Stimulated activated CD8-positive, alpha-beta memory T cell treated with anti-CD3 and anti-CD28 coated beads, Interleukin-4, amount 100 ng/mL, for 48 hours (primary cell): ENCODE measurements at places on chromosomes 7 and 10.
A peak's percentile ranks its signal among the peaks of the same experiment; 100 is the strongest.

DNA sequence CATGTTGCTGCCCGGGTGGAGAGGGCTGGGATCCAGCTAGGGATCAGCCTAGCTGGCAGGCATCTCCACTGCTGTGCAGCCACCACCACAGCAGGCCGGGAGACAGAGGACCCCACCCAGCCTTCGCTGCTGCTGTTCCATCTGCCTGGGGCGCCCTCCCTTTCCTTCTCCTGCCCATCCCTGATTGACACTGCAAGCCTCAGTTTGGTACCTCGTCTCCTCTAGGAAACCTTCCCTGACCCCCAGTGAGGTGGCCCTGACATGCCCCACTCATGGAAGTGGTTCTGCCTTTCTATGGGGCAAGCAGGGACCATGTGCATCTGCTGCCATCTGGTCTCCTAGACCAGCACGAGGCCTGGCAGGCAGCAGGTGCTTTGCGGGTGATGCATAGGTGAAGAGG is 30.4 kb upstream of the DPYSL4 start:
- no peak for DNase-seq

DNA sequence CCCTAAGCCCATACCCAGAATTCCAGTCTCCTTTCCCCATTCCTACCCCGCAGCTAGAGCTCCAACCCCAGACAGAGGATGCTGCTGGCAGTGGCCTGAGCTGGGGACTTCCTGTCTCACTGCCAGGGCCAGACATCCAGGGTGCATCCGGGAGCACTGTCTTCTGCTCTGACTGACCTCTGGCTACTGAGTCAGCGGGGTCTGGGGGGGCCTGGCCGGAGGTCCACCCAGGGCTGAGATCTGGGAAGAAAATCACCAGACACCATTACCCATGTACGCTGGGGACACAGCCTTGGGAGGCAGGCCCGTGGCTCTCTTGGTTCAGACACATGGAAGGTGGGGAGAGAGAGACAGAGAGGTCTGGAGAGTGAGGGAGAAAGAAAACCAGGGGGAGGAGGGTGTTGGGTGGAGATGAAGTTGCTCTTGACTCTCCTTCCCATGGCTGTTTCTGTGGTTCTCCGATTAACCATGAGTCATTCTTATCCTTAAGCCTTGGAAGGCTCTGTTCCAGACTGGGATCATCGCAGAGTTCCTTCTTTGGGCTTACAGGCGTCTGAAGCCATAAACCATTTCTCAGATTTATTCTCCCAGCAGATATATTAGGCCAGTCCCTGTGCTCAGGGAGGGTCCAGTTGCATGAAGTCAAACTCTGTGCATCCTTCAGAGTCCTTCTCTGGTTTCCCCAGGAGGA is 23.6 kb downstream of the TSPAN15 start:
- no peak for DNase-seq

GRCh38 chr10:78028438-78029268 is 662 bp downstream of the POLR3A start:
- DNase-seq, result peak; percentile 41

DNA sequence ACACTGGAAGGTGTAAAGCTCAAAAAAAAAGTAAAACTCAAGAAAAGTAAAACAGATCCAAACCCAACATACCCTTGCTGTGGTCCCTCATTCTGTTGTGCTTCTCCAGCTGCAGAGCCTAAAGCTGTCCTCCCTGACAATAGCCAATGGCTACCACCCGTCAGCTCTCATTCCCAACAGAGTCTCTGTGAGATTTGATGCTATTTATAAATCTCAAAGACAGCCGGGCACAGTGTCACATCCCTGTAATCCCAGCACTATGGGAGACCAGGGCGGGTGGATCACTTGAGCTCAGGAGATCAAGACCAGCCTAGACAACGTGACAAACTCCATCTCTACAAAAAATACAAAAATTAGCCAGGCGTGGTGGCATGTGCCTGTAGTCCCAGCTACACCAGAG is 116.0 kb downstream of the KMT2E start:
- DNase-seq, result no peak

GRCh38 chr10:77478247-77478961 is 159.2 kb downstream of the KCNMA1 start:
- DNase-seq, result no peak

DNA sequence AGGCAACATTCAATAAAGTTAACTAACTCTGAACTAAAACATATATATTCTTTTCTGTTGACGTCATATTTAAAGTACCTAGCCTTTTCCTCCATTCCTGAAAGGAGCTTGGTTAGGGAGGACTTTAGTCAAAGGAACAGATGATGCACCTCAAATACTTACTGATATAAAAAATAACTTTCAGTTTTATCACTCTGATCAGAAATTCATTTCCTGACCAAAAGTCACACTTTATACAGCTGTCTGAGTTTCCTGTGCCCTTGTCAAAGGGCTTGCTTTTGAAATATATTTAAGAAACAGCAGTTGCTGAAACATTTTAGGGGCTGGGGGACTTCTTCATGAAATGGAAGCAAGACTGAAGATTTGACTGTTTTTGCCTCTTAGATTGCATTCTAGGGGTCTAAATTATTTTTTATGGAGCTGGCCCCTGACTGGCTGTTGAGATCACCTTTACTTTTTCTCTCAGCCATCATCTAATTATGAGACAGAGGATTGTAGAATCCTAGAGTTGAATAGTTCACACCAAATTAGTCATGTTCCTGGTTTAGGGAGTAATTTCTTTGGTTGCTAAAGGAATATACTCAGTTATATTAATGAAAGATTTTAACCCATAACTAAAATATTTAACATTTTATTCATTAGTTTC is 46.6 kb downstream of the GLCCI1 start:
- DNase-seq, result no peak

- DNase-seq, result peak; percentile 45
Observed at GRCh38 chr7:106462914-106463482, 178.2 kb upstream of the NAMPT start.

DNA sequence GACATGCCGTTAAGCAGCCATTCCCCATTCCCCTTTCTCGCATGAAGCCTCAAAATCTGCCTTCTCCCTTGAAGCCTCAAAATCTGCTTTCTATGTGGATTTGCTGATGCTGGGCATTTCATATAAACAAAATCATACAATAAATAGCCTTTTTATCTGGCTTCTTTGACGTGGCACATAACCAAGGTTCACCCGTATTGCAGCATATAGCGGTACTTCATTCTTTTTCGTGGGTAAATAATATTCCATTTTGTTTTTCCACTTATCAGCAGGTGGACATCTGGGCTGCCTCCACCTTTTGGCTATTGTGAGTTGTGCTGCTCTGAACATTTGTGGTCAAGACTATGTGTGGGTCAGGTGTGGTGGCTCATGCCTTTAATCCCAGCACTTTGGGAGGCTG is 57.0 kb downstream of the BRI3 start:
- no peak for DNase-seq

GRCh38 chr7:3094701-3095445 is 51.2 kb upstream of the CARD11 start:
- DNase-seq, result peak; percentile 64

DNA sequence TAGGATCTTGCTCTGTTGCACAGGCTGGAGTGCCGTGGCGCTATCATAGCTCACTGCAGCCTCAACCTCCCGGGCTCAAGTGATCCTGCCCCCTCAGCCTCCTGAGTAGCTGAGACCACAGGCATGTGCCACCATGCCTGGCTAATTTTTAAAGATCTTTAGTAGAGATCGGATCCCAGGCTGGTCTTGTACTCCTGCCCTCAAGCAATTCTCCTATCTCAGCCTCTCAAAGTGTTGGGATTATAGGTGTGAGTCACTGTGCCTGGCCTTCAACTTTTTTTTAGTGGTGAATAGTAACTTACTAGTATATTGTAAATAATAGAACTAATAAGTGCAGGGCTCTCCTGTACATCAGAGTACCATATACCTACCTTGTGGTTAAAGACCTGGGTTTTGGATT is 52.1 kb upstream of the LMTK2 start:
- DNase-seq, result no peak

DNA sequence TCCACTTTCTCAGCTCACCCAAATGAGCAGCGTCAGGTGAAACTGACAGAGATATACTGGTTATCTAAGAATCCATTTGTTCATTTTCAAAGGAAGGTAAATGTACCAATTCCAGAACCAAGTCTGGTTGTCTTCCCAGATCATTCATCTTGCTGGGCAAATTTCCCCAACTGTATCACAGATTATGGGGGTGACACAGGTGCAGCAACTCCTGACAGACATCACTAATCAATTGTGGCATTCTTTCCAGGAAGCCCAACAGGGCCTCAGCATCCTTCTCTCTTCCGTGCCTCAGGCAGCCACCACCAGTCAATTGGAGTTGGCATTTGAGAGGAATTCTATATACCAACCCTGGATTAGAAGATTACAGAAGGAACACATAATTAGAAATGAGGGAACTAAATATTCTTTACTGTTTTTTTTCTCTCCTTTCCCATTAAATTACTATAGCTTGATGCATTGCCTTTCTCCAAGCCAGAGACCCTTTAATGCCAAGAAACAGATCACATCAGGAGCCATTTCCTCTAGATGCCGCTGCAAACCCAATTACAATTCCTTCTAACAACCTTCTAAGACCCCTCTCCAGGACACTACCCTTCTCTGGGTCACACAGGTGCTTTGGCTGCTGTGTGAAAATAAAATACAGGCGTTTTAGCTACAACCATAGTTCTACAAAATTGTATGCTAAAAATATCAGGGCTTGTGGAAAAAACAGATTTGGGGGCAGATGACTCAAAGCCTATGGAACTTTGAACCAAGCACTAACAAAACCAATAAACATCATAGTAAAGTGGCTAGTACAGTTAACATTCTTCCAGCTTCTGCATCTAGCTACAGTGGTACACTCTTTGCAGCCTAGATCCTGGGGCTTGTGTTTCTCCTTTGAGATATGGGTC is 291.6 kb downstream of the RNLS start:
- no peak for DNase-seq

DNA sequence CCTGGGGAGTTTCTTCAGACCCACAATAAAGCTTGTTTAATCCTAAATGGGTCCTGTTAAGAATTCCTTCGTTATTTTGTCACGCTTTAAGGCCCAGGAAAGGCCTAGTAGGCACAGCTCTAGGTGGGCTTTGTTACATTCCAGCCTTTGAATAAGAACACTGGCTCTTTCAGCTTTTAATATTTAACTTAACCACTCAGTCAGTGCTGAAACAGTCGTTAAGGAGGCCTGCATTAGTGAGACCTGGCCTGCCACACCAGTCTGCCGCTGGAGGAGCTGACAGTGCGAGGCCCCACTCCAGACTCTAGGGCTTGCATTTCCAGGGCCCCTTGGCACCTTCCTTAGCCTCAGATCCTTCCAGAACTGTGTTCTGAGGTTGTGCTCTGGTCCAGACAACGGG is 351.4 kb downstream of the GLRX3 start:
- DNase-seq, result no peak

DNA sequence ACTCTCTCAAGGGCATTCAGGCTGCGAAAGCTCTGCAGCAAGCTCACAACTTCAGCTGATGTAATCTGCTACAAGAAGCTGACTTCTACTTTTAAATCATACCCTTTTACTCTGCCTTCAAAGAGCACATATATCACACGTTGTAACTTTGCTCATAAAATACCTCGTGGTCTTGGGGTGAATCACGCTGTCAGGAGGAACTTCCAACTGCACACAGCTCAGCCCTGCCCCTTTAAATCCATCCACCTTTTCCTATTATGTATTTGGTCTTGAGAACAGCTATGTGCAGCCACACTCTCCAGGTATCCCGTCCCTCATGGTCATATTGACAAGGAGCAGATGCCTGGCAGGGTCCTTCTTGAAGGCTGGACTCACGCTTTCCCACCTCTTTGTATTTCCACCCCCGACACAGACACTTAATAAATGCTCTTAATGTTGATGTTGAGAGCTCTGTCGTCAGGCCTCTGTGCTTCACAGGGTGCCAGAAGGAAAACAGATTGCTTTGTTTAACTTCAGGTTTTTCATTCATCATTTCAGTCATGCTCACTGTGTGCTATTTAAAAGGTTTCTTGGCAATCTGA is 47.6 kb downstream of the ICA1 start:
- DNase-seq, result no peak

DNA sequence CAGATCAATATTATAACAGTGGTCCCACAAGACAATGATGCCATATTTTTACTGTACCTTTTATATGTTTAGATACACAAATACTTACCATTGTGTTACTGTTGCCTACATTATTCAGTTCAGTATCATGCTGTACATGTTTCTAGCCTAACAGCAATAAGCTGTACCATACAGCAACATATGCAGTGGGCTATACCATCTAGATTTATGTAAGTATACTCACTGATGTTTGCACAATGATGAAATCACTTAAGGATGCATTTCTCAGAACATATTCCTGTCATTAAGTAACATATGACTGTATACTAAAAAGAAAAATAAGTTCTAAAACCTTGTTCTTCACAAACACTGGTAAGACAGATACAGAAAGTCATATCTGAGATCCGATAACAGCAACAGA is 468.6 kb upstream of the SEMA3A start:
- DNase-seq, result no peak

DNA sequence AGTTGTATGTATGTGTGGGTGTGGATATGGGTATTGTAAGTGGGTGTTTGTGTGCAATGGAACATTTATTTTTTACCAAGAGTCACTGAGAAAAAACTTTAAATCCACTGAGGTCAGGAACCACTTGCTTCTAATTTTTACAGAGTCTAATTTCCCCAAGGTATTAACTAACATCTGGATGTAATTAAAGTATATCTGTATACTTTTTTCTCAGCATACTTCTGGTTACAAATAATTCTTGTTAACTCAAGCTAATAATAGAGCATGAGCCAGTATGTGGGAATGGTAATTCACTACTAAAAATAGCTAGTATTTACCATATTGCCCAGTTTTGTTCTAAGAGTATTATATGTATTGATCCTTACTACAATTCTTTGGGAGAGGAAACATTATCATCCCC is 24.6 kb upstream of the STEAP4 start:
- DNase-seq, result no peak

DNA sequence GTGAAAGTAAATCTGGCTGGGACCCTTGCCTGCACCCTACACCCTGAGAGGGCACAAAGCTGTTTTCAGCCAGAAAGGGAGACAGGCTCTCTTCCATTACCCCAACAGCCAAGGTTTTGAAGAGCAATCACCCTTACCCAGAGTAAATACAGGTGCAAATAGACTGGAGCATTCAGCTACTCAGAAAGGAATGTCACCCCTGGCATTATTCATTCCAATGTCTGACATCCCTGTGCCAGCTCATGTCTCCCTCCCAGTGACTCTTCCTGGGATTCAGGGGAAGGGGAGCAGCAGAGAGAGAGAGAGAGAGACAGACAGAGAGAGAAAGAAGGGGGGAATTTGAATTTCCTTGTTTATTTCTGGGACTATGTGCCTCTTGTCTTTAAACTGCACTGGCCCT is 611.8 kb downstream of the SORCS3 start:
- no peak for DNase-seq
